Stimulated activated naive CD8-positive, alpha-beta T cell treated with anti-CD3 and anti-CD28 coated beads, Interleukin-15, amount 100 ng/mL, for 72 hours (primary cell): ENCODE measurements at places on chromosomes 7 and 10.

GRCh38 chr7:2120251-2120660 lies 112.5 kb downstream of the MAD1L1 start:
- DNase-seq: peak; percentile 32

DNA sequence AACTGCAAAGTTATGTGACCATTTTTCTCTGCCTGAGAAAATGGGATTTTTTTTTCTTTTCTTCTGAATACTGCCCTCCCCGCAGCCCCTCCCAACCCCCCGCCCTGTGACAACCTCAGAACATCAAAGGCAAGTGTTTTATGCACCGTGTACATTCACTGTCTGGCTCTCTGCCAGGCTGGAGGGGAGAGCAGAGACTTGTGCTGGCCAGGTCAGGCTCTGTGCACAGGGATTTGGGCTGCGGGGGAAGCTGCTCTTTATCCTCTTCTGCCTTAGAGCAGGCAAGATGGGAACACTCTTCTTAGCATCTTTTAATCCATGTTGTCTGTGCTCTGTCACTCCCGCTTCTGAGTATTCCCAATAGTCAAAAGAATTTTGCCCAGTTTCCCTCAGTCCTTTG lies 195.1 kb downstream of the CCSER2 start:
- DNase-seq: no peak

GRCh38 chr10:3500408-3500856 lies 284.6 kb downstream of the KLF6 start:
- no peak for DNase-seq

DNA sequence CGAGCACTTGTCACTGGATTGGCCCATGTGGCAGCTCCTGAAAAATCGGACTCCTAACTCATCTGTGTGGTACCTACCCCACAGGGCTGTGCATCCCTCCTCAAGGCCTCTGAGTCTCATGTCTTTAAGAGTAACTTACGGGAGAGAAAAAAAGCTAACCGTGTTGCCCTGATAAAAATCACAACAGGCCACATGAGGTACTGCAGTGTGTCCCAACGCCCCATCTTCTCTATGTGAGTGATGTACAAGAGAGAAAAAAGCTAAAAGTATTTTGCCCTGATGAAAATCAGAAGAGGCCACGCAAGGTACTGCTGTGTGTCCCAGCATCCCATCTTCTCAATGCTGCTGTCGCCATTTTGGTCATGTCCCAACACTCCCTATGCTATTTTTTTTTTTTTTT lies 41.2 kb upstream of the ADRB1 start:
- no peak for DNase-seq

- no peak for DNase-seq
Measured at GRCh38 chr7:94431176-94431575, 36.5 kb downstream of the COL1A2 start.

DNA sequence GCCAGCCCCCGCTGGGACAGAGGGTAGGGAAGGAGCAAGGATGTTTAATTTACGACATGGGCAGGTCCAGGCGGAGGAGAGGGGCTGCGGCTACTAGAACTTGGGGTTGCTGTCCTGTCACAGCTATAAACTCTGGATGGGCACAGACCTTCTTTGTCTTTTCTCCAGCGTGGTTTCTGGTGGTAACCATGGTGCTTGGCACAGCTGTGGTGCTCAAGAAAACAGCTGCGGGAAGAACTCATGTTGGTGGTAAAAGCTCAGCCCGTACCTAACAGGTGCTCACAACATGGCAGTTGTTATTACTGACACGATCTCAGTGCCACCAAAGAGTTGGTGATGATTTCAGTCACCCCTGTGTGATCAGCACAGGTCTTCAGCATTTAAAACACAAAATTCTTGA lies 13.8 kb downstream of the BAIAP2L1 start:
- no peak for DNase-seq

GRCh38 chr10:76202777-76203176 lies 771.4 kb downstream of the LRMDA start:
- DNase-seq: no peak

DNA sequence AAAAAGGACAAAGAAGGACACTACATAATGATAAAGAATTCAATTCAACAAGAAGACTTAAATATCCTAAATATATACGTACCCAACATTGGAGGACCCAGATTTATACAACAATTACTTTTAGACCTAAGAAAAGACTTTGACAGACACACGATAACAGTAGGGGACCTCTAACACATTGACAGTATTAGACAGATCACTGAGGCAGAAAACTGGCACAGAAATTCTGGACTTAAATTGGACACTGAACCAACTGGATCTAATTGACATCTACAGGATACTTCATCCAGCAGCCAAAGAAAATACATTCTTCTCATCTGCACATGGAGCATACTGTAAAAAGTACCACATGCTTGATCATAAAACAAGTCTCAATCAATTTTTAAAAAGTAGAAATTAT lies 103.8 kb downstream of the DGKI start:
- no peak for DNase-seq

- no peak for DNase-seq
Measured at GRCh38 chr7:154862153-154862791, 140.7 kb downstream of the PAXIP1 start.

DNA sequence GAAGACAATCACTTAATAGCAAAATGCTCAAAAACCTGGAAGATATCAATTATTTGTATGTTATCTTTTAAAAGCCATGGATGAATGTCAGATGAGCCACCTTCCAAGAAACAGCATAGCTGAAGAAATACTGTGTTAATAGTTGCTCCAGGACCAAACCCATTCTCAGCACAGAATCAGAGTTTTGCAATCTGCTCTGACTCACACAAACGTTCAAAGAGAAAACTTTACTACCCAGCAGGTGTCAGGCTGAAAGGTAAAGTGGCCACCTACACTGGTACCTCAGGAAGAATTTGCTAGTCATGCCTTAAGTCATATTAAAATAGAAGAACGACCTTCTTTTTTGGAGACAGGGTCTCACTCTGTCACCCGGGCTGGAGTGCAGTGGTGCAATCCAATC lies 526.5 kb downstream of the PARD3 start:
- no peak for DNase-seq

DNA sequence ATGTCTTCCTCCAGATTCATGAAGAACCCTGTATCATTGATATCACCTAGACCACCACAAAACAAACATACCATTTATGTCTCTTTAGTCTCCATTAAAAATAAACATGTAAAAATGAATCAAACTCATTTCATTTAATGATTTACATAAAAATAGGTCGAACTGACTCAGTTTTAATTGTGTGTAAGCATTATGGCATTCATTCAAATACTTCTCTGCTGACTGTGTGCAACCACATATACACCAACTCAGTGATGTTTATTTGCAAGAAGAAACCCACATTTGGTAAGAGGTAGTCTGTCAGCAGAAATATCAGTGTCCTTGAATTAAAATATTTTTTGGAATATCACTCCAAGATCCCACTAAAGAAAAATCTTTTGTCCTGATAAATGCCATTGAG lies 30.5 kb downstream of the ABCB1 start:
- DNase-seq: no peak

GRCh38 chr10:74194545-74194944 lies 43.5 kb downstream of the ADK start:
- DNase-seq: no peak

GRCh38 chr10:48439031-48439430 lies 132.6 kb downstream of the MAPK8 start:
- no peak for DNase-seq

DNA sequence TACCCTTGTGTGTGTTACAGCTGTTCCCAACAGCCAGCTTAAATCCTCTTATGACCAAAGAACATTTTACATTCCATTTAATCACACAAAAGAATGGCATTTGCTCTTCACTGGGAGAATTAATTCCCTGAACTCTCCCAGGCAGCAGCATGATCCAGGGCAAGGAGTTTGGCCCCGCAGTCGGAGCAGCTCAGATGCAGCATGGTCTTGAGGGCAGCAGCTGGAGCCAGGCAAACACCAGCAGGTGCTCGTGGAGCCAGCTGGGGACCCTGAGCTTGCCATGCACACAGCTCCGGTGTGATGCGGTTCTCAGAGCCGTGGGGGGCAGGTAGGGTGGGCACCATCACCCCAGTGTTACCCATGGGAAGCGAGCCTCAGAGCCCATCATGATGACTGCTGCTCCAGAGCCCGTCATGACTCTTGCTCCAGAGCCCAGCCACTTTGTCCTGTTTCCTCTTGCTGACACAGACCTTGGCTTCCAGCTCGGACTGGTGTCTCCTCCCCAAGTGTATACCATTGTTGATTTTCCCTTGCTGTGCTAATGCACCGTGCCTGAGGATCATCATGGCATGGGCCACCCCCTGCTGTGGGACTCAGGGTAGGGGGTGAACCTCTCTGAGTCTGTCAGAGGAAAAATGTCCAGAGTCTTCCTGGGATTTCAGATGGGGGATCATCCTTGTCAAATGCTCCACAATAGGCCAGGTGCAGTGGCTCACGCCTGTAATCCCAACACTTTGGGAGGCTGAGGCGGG lies 75.8 kb downstream of the ZRANB1 start:
- DNase-seq: no peak

DNA sequence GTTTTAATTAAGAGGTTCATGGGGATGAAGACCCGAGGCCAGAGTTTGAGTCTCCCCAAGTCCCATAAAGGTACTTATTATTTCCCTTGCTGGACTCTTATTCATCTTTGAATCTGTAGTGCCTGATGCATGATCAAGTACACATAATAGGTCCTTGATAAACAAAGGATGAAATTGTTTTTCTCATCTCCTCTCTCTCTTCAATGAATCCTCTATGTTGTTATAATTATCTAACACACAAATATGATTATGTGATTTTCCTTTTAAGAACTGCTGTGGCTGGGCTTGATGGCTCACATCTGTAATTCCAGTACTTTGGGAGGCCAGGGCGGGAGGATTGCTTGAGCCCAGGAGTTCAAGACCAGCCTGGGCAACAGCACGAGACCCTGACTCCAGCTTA lies 117.7 kb downstream of the BAMBI start:
- no peak for DNase-seq

DNA sequence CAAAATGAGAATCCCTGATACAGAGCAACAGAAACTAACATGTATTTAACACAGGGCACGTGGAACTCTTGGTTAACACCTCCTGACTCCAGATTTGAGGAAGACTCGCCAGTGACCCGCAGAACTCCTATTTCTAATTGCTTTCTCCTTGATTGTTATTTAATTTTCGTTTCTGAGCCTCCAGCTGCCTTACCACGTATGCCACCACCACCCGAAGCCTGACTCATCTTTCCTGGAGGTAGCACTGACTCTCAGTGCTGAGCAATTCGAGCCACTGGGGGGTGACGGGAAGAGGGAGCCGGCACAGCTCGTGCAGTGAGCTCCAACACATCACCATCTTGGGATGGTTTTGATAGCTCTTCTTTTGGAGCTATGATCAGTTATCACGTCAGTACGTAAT lies 273.9 kb upstream of the MGMT start:
- no peak for DNase-seq

- DNase-seq: no peak
Measured at GRCh38 chr10:58824396-58824795, 311.7 kb downstream of the BICC1 start.

GRCh38 chr10:3192856-3193635 lies 20.5 kb upstream of the PITRM1 start:
- peak; percentile 31 for DNase-seq

GRCh38 chr10:105838392-105838791 lies 1197.3 kb downstream of the SORCS3 start:
- no peak for DNase-seq

- no peak for DNase-seq
Measured at GRCh38 chr7:75878312-75878768, 494 bp upstream of the RHBDD2 start.

GRCh38 chr7:129095258-129095657 lies 40.3 kb upstream of the TNPO3 start:
- DNase-seq: no peak

DNA sequence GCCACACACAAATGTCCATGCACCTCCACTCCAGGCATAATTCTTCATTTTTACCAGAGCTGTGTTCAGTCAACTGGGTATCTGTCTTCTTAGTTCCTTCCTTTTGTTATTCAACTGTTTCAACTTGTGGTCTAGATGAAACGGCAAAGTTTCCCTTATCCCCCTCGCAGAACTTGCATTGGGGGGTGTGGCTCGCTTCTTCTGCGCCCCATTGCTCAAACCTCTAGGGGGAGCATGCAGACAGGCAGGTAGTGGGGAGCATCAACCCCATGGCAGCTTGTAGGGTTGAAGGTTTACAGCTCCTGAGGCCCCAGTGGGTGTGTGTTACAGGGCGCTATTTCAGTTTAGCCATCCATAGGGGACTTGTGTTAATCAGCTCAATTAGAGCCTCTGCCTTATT lies 38.3 kb upstream of the COBL start:
- no peak for DNase-seq

GRCh38 chr10:24205821-24206220 lies 3.1 kb upstream of the KIAA1217 start:
- DNase-seq: no peak

- DNase-seq: no peak
Measured at GRCh38 chr10:59833810-59834209, 72.5 kb downstream of the CCDC6 start.

GRCh38 chr10:99424656-99425055 lies 5.8 kb downstream of the GOT1 start:
- DNase-seq: no peak

- DNase-seq: no peak
Measured at GRCh38 chr10:34101001-34101400, 714.1 kb downstream of the PARD3 start.

DNA sequence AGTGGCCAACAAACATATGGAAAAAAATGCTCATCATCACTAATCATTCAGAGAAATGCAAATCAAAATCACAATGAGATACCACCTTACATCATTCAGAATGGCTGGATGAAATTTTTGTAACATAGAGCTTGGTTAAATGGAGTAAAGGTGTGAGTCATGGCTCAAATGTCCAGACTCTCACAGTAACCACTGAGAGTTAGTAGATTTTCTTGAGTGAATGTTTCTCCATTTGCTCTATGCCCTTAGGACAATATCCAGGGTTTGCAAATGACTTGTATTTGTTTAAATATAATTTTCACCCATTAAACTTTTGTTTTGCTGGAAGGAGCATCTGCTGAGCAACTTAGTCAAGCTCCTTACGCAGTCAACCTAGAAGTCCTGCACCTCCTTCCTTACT lies 967.2 kb downstream of the XPNPEP1 start:
- no peak for DNase-seq
